ENCODE measurements at places on chromosomes 11 and 22. TPM values are rescaled to one million over a fixed set of nuclear protein-coding genes. Genes with fewer than 3 reads are reported as not detected.

DNA sequence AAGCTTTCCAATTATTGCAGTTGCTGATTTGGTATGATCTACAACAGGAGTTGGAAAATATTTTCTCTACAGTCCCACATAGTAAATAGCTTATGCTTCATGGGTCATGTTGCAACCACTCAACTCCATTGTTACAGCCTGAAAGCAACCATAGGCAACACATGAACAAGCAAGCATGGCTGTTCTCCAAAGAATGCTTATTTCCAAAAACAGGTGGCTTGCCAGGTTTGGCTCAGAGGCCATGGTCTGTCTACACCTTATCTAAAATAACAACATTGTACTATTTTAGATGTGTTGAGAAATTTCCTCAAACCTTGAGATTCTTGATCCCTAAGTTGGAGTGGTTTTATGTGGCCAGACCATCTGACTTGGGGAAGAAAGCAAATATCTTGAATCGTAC, 153.9 kb upstream of the MPPED2 start:
- DNase-seq: no peak

GRCh38 chr11:36699271-36699670, 101.2 kb upstream of the RAG2 start:
- DNase-seq: no peak

DNA sequence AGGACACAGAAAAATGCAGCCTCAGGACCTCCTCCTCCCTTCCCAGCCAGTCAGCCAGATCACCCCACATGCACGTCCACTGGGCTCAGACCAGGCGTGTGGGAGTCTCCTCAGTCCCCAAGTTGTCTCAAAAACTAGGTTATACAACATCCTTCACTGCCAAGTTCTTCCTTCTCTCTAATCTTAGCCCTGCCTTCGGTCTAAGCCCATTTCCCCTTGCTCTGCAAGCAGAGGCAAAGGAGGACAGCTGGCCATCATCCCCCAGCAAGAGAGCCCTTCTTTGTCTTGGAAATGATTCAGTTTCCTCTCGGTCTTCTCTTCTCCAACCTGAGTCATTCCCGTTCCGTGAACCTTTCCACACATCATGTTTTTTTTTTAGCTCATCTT, 14.0 kb upstream of the NRGN start:
- no peak for DNase-seq

GRCh38 chr11:5665746-5666401, 19.0 kb downstream of the TRIM5 start:
- DNase-seq: no peak

DNA sequence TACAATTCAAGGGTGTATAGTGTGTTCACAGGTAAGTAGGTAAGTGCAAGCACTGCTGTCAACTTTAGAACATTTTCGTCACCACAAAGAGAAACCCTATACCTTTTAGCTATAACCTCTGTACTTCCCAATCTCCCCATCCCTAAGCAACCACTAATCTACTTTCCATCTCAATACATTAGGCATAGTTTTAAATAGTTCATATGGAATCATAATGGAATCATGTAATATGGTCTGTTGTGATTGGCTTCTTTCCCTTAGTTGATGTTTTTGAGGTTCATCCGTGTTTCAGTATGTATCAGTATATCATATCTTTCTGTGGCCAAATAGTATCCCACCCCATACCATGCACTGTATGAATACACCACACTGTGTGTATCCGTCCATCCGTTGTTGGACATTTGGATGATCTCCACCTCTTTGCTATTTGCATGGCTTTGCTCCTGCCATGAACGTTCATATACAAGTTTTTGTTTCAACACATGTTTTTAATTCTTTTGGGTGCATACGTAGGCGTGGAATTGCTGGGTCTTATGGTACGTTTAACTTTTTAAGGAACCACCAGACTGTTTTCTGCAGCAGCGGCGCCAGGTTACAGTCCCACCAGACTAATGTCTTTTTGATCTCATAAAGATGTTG, 27.7 kb upstream of the OPCML start:
- DNase-seq: no peak

DNA sequence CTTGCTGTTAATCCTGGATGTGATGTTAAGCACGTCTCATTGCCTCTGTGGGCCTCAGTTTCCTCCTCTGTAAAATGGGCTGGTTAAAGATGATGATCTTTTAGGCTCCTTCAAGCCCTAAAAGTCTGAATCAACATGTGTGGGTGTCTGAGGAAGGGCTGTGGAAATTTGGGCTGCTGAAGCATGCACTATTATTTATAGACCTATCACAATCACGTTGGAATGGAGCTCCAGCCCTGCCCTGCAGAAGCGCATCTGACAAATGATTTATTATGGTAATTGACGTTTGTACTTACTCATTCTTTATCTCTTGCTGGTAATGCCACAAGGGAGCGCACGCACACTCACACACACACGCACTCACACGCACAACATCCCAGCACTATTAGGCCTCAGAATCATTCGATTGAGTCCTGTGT, 20.4 kb downstream of the P2RX3 start:
- DNase-seq: no peak

DNA sequence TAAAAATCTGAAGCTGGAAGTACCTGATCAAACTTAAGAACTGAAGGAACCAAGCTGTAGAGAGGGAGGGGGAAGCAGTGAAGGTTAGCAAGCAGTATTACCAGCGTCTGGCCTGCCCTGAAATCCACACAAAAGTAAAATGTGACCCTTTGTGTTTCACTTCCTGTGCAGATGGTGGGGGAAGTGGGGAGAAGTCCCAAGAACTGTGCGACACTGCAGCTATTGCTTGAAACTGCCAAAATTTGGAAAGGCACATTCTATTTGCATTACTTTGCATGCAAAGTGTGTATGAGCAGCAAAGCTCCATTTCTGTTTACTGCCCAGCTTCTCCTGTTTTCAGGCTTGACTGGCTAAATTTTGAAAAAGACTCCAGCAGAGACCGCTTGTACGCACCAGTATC, 72.1 kb upstream of the BMAL1 start:
- no peak for DNase-seq

- DNase-seq: no peak
Measured at GRCh38 chr11:44787981-44788380, 61.2 kb downstream of the TSPAN18 start.

DNA sequence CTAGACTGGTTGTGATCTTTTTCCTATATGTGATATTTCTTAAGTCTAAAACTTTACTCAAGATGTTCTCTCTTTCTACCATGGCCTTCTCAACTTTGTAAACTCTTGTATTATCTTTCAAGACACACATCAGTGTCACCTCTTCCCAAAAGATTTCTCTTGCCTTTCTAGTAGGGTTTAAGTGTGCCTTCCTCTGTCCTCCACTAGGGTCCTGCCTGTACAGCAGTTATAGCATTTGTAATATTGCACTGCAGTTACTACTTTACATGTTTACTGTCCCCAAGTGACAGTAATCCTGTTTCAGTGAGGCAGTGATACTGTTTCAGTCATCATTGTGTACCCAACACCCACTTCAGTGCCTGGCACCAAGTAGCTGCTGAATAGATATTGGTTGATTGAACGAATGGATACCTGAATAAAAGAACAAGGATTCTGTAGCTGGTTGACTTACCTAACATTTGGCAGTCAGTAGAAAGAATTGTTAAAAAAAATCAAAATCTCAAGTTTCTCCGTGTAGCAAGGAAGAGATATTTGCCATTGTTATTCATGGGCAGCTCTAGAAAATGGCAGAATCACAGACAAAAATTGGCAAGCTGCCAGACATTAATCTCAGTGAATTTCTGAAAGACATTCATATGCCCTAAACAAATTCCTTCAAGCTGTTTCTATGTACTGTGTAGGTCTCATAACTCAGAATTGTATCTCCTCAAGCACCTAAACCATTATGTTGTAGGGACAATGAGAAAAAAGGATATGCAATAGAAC, 79.4 kb downstream of the RBMXL2 start:
- no peak for DNase-seq

DNA sequence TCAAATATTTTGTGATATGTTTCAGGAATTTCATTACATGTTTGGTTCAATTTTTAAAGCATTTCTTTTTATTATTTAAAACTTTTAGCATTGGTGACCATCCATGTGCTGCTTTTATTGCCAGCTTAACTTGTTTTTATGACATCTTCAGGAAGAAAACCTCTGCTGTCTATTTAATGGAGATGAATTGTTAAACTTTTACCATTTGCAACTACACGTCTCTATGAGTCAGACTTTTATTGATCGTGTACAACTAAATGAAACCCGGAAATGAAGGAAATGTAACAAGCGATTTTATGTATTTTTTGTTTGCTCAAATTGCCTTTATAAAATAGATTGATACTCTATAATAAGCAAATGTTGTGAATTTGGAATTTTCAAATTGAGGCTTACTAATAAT, 113.0 kb downstream of the PTPRJ start:
- DNase-seq: no peak

The FOLR1 gene
- polyA plus RNA-seq: 49.6 TPM

The OR2AG1 gene
- polyA plus RNA-seq: 0.04 TPM

The ANO1 gene
- 14.5 TPM for polyA plus RNA-seq

The ZNF215 gene
- 3.3 TPM for polyA plus RNA-seq

The SPTBN2 gene
- 56.0 TPM for polyA plus RNA-seq

Data from left renal cortex interstitium (tissue), 4 donors.